Stimulated activated CD8-positive, alpha-beta memory T cell treated with anti-CD3 and anti-CD28 coated beads, Interleukin-4, amount 100 ng/mL, for 1 hour (primary cell): ENCODE measurements at places on chromosomes 2 and 18.

DNA sequence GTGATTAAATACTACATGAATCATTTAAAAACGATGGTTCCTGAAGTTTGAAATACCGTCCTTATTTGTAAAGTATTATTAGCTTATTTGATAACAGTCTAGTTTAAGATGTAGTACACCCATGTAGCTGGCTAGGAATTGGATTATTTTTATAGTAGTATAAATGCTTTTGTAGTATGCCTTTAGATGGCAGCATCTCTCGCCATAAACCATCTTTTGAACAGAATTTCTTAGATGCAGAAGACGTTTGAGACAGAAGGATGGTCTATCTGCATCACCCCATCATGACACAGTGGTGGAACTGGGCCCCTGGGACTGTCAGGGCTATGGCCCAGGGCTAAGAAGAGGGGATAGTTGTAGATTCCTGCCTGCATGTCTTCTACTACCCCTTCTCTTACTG is 152.7 kb downstream of the WDSUB1 start:
- DNase-seq = no peak

- no peak for DNase-seq
Measured at GRCh38 chr2:167697948-167698347, 549.4 kb downstream of the STK39 start.

DNA sequence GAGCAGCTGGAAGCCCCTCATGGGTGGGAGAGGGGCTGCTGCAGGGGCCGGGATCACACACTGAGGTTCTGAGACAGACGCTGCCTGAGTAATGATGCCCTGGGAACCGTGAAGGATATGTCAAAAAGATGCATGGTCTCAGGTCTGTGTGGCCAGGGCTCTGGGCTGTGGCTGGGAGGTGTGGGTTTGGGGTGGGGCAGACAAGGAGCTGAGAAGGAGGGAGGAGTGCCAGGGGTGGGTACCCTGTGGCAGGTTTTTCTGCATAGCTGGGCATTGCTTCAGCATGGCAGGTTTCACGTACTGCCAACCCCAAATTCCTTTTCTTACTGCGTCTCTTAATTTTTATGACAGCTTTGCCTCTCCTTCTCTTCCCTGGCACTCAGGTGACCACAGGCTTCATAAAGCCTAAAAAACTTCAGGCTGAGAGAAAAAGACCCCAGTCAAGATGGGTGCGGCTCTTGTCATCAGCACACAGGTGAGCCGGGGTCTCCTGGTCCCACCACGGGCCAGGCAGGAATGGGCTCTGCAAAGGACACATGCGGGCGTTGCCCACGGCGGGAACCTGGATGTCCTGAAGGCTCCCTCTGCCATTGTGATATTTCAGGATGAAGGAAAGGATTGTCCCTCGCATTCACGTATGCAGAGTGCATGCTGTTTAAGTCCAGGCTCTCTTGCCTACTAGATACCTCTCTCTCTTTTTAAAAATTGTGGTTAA is 18.0 kb downstream of the MALL start:
- no peak for DNase-seq

DNA sequence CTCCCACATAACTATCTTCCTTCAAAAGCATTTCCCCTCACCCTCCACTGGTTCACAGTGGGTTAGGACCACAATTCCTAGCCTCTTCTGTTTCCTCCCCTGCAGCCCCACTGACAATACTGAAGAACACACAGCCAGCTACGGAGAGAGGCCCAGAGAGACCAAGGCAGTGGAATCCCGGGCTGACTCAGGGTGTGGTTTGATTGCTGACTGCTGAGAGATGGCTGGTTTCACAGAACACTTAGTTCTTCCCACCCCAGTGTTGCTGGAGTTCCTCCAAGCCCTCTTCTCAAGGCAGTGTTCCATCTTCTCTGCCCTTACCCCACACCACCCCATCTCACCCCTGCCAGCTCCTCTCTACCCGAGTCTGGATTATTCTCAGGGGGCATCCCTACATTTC is 43.3 kb upstream of the ZFP36L2 start:
- DNase-seq = no peak

- no peak for DNase-seq
Measured at GRCh38 chr2:70828914-70829824, 6.4 kb downstream of the CD207 start.

- no peak for DNase-seq
Measured at GRCh38 chr18:59060551-59060950, 79.1 kb upstream of the SEC11C start.

- no peak for DNase-seq
Measured at GRCh38 chr18:63831080-63831788, 56.0 kb downstream of the SERPINB7 start.

DNA sequence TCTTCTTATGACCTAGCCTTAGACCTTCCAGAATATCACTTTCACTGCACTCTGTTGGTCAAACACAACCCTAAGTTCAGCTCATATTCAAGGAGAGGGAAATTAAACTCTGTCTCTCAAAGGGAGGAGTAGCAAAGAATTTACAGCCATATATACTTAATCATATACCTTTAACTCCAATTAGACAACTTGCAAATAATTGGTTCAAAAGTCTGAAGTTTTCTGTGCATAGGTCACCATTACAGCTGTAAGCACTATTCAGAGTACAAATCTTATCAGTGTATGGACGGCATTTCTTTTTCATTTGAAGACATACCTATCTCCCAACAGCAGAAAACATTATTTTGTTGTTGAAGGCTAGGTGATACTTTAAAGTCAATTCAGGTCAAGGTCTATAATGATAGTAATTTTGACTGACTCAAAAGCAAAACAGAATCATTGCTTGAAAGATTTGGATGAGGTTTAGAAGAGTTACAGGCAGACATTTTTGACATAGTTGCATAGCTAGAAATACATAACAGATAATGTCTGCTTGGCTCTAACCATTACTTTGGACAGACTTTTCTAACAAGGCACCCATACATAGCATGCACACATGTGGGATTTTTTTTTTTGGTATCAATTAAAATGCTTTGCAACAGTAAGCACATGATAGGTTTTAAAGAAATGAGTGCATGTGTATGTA is 131.5 kb downstream of the CPS1 start:
- no peak for DNase-seq

GRCh38 chr2:172100935-172101820 is 1.5 kb downstream of the DLX2 start:
- no peak for DNase-seq

- DNase-seq = no peak
Measured at GRCh38 chr2:199607914-199608313, 150.2 kb upstream of the SATB2 start.

GRCh38 chr18:22179174-22179573 is 9.8 kb downstream of the GATA6 start:
- no peak for DNase-seq
